ENCODE measurements at places on chromosomes 5 and 9.

GRCh38 chr5:12757035-12757434 is 852.8 kb upstream of the CTNND2 start:
- no peak for DNase-seq

DNA sequence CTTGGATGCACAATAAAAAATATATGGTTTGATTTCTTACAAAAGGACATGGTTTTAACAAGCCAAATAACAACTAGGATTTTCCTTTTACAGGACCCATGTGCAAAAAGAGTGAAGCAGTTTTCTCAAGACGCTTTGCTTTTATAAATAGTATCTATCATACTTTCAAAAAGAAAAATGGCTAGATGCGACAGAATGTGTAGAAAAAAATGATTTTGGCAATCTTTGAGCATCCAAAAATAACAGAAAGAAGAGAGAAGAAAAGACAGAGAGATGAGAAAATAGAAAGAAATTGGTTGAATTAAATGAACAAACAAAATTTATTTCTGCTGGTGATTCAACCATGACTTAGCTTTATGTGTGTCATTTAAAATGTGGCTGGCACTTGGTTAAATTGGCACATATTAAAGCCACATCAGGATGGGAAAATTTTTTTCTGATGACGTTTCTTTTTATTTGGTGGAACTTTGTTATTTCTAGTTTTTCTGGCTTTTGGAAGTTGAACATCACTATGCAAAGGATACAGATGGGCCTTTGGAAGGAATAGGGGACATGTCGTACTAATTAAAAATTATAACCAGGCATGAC is 35.6 kb upstream of the NREP start:
- DNase-seq: no peak

- no peak for DNase-seq
These were observed 56.5 kb downstream of the ADAMTS2 start for GRCh38 chr5:179288809-179289185.

DNA sequence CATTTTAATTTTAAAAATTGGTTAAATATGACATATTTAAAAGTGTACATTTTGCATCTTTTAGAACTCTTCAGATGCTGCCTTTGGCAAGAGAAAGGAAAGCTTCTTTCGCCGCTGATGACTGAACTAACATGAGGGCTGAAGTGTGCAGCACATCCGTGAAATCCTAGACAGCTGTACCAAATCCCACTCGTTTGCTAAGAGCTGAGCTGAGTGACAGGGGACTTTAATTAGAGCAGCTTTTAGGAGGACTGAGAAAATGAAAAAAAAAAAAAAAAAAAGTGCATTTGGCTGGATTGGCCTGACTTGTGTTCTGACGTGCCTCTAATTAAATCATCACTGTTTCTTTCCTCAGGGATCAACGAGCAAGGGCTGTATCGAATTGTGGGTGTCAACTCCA is 271.3 kb downstream of the ARHGAP26 start:
- DNase-seq: no peak

DNA sequence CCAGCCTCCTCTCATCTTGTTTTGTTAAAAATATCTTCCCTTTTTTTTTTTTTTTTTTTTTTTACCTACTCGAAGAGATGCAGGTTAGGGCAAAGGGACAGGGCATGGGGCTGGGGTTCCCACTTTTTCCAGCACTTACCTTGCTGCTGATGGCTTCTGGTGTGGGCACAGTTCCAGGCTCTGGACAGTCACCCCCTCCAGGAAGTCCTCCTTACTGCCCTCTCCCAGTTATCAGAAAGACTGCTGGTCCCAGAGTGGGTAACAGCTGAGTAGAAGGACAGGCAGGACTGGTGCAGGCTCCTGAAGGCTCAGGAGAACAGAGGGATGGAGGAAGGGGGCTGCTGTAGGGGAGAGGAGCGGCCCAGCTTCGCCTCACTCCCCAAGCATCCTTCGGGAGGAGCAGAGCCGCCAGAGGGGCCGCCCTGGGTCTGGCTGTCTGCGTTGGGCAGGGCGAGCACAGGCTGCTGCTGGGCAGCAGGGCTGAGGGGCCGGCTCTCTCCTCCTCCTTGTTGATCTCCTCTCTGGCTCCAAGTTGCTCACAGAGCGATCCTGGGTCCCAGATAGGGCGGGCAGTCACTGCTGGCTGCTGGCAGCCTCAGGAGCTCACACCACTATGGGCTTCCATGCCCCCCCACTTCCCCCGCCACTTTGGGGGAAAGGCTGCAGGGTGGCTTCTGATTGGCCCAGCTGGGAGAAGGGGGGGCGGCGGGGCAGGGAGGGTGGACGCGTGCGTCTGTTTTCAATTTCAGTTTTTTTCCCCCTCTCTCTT is at the start of gene PDGFRB:
Gene PDGFRB, minus strand, starts transcription at position 588 of the 769 bp plus-strand sequence. CDS start 18,798 bp downstream, outside the sequence.
- DNase-seq: peak; percentile 5

DNA sequence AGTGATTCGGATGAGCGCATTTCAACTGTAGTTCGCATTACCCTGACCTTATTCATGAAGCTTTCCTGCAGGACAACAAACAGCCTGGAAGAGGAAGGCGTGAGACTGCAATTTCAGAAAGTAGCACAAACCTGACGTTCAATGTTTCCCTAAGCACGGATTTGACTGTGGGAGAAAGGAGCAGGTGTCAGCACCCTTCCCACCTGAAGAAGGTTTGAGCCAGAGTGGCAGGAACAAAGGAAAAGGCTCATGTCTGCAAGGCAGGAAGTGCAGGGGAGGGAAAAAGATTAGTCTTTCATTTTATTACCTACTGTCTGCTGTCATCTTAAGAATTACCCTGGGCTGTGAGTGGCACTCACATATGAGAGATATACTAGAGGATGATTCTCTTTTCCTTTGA is 114.0 kb downstream of the MED10 start:
- DNase-seq: no peak

- DNase-seq: no peak
These were observed 160.1 kb upstream of the CDKN2B start for GRCh38 chr9:22169243-22169642.

GRCh38 chr5:95655575-95655974 is 9.0 kb downstream of the RFESD start:
- DNase-seq: no peak

GRCh38 chr9:86369810-86370209 is 15.6 kb upstream of the TUT7 start:
- DNase-seq: no peak

GRCh38 chr9:107635101-107635802 is 145.7 kb upstream of the KLF4 start:
- DNase-seq: no peak

DNA sequence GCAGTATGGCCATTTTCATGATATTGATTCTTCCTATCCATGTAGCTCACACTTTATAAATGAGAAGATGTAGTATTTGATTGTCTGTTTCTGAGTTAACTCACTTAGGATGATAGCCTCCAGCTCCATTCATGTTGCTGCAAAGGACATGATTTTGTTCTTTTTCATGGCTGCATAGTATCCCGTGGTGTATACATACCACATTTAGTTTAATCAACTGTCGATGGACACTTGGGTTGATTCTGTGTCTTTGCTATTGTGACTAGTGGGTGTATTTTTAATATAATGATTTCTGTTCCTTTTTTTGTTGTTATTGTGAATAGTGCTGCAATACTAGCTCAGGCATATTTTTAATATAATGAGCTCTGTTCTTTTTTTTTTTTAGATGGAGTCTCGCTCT is 560.3 kb upstream of the ZNF608 start:
- no peak for DNase-seq

DNA sequence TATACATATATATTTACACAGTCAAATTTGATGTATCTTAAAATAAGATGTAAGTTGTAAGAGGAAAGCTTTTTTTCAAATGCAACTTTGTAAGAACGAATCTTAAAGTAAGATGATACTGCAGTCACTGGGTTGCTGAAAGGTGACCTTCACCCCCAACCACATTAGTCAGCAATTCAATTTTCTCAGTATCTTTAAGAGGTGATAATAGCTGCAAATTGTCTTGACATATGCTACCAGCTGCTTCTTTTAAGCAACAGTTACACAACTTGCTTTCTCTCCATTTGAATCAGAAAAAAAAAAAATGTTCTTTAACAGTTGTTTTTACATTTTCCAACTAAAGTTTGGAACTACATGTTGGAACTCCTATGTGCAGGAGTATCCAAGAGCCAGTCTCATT is 246.6 kb upstream of the CCNG1 start:
- no peak for DNase-seq

All from activated naive CD4-positive, alpha-beta T cell treated with Interleukin-2 at 50 U/mL for 16 hours (primary cell).